ENCODE measurements at places on chromosomes 2 and 18.

GRCh38 chr2:196278491-196278911 is 107.1 kb upstream of the STK17B start:
- DNase-seq, result peak; percentile 71

- DNase-seq, result no peak
Observed at GRCh38 chr2:172231508-172231907, 128.8 kb upstream of the DLX2 start.

- DNase-seq, result no peak
Observed at GRCh38 chr2:75023666-75024455, 65.4 kb downstream of the POLE4 start.

DNA sequence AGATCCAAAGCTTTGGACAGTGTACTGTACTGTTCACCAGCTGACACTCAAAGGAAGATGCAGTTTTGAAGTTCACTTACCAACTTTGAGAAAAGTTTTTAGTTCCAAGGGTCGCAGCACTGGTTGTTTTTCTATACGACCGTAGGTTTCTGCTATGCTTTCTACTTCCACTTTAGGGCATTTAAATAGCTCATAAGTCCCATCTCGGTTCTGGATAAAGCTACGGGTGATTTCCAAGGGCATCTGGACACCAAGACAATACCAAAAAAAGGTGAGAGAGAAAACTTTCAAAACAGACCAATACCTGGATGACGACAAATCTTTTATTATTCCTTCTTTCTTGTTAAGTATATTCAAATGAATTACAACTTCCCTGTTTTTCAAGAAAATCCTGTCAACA is 30.3 kb downstream of the C2orf42 start:
- DNase-seq, result no peak

DNA sequence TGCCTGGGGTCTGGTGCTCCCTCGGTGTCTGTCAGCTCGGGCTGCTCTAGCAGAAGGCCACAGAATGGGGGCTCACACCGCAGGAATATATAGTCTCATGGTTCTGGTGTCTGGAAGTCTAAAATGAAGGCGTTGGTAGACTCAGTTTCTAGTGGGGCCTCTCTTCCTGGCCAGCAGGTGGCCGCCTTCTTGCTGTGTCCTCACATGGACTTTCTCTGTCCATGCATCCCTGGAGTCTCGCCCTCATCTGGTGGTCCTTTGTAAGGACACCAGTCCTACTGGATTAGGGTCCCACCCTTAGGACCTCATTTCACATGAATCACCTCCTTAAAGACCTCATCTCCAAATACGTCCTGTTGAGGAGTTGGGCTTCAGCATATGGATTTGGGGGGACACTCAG is 65.7 kb downstream of the RRM2 start:
- DNase-seq, result no peak

GRCh38 chr18:74724186-74724585 is 126.5 kb downstream of the ZNF407 start:
- peak; percentile 60 for DNase-seq

DNA sequence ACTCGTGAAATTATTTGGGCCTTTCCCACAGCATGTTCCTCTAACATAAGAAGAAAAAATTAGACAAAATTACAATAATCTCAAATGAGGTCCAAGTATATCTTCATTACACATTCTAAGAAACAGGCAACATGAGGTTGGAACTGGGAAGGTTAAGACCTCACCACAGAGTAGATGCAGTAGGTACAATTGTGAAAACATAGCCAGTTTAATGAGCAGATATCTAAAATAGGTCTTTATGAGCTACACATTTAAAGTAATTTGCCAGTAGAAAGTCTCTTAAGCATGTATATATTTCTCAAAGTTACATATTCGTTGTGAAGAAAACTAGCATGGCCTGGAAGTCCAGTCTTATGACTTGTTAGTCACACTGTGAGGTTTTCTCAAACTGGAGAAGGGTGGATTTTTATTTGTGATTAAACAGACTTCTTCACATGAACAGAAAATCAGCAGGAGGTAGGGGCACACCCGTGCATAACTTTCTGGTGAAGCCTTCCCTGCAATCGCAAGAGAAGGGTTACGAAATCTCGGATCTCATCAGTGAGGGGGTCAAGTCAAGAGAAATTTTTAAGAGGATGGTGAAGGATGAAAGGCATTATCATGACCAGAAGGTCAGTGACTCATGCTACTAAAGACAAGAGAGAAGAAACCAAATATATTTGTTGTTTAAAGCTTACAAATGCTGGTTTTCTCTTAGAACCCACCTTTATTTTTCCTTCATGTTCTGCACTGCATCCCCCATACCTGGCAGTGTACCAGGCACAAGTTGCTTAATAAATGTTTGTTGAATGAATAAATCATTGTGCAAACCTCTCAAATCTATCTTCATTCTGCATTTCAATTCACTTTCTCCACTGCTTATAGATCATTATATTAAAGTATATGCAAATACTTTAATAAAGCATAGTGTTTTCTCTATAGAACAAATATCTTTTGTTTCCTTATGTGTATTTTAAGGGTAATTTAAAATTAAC is 5.1 kb upstream of the RAB27B start:
- DNase-seq, result peak; percentile 48

GRCh38 chr18:45467293-45467692 is 148.0 kb upstream of the SLC14A2 start:
- no peak for DNase-seq

DNA sequence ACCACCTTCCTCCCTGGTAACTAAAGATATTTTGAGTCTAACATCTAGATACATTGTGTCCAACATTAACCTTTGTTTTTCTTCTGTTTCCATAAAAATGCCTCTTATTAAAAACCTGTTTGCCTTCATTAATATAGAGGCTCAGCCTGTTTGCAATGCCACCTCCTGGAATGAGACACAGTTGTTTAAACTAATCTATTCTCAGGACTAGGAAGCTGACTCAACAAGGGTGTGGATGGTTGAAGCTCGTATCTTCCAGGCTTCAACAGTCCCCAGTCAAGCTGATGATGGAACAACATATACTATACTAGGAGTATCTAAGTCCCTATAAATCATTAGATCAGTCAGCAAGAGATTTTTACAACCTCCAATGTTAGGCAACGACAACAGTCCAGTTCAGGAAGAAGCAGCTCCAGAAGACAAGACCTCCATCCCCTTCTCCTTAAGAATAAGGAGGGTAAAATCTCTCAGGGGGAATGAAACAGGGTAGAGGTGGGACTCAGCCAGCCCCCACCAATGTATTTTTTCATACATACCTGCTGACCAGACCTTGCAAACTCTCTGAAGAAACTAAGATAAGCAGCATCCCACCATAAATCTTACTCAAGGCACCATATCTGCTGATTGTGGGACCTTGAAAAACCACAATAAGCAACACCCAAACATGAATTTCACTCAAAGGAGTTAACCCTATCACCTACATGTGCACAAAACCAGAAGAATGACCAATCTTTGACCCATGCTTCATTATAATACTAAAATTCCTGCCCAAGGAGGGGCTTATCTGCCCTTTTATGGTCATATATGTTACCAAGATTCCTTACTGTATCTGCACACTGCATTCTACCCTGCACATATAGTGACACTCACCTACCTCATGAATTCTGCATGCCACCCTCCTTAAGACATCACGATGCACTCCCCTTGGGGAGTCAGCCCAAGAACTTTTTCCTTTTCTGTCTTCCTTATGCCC is 21.4 kb downstream of the ZNF24 start:
- DNase-seq, result peak; percentile 4

DNA sequence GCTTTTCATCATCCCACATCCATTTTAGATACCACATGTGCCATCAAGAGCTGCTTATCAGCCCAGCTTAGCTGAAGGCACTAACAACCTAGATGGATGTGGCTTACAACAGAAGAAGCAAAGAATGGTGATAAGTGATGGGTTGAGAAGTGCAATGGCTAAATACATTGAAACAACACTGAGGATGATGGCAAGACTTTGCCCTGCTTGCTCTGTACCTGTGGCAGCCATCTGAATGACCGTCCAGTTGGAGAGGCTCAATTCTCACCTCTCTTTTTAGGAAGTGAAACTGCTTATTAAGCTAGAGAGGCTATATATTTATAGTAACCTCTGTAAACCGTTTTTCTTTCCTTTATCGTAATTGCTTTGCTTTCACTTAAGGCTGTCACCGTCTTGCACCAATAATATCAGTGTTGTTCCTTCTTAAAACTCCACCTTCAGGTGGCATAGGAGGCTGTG is 5.7 kb downstream of the GPATCH11 start:
- no peak for DNase-seq

- no peak for DNase-seq
Observed at GRCh38 chr2:177058747-177059146, 153.8 kb upstream of the HNRNPA3 start.

- DNase-seq, result no peak
Observed at GRCh38 chr2:200477667-200478131, 32.2 kb downstream of the KCTD18 start.

DNA sequence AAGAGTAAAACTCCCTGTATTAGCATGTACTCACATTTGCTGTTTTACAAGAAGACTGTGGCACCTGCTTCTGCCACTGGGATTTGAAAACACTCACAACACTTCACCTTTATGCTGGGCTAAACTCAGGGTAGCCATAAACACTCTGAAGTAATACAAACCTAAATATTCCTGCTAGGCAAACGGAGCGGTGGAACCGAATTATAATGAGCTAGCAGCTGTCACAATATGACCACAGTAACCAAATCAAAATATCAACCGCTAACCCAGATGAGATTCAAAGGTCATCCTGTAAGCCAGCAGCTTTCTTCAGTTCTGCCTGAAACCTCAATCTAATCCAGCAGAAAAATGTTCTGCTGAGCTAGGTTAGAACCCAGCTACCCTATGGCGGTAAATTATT is 132.1 kb downstream of the TCF4 start:
- DNase-seq, result no peak

- DNase-seq, result no peak
Observed at GRCh38 chr2:236616624-236617023, 47.0 kb downstream of the ACKR3 start.

DNA sequence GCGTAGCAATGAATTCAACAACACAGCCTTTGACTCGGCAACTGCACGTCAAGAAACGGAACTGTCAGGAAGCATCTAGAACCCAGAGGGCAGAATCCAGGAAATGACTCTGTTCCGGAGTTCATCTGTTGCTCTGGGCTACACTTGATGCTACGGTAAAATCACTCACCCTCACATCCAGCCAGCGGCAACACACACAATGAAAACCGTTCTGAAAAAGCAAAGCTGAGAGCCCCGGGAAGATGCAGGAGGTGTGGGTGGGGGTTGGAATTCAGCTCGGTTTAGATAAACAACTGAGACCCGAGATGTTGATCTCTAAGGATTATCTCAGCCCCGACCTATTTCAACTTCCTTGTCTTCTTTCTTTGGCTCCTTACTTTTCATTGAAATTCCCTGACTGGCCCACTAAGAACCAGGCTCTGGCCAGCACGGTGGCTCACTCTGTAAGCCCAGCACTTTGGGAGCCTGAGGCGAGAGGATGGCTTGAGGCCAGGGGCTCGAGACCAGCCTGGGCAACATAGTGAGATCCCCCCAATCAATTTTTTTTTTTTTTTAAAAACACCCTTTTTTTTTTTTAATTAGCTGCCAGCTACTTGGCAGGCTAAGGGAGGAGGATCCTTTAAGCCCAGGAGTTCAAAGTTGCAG is 13.3 kb upstream of the RAB17 start:
- DNase-seq, result peak; percentile 57

DNA sequence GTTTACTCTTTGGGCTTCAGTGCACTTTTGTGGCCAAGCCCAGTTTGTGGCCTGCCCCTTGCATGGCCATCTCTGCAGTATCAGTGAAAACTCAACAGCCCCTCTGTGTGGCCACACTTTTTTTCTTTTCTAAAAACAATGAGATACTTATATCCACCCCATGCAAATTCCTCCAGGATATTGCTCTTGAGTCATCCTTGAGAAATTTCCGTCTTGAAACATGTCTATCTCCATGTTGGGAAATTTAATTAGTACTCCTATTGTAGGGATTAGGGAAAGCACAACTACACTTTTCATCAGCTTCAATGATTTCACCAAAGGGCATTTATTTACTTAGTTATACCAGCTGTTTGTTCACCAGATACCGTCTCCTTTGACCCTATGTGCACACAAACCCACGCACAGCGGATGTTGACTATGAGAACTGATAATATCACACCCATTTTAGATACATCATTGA is 993.1 kb downstream of the TSN start:
- no peak for DNase-seq

DNA sequence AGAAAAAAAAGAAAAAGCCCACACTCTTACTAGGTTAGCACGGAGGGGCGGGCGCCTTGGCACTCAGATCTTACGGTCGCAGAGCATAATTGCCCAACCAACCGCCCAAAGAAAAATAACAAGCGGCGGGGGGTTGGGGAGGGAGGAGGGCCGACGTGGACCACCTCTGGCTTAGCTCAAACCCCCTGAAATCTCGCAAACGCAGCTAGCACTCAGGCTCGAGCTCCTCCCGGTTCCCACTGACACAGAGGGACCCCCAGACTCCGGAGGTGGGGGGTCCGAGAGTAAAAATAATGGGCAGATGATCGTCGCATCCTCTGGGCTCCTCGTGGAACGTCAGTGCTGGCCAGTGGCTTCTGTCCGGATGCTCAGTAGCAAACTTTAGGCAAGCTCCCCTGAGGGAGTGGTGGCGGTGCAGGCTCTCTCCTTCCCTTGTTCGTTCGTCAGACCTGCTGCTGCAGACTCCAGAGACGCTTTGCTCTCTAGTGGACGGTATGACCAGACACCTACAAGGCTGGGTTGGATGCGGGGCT is 12.0 kb downstream of the CATIP start:
- peak; percentile 46 for DNase-seq

DNA sequence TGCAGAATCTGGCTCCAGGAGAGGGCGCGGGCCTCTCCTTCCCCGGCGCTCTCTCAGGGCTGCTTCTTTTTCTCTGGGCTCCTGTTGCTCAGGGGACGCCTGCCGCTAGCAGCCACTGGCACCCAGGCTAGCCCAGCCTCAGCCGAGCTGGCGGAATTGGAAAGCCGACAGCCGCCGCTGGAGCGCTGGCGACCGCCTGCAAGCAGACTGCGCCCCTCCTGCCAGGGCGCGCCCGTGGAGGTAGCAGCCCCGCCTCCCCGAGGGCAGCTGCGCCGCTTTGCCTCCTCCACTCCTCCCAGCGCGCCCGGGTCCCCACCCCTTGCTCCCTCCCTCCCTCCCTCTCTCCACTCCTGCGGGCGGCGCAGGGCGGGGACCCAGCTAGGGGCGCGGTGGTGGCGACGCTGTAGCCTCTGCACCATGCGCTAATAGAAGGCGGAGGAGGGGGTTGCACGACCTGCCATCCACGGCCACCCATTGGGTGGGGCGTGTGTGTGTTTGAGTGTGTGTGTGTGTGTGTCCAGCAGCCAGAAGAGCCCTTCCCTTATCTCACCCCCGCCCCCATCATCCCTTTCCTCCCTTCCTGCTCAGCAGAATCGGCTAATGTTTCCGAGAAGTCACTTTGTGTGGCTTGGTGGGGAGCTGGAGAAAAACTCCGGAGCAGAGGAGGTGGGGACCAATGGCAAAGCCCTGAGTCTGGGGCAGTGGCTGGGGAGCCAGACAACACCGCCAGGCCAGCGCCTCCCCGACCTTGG is at the start of gene SCN9A:
Gene SCN9A (minus strand): TSS at position 209 of the 752 bp plus-strand sequence. CDS start 64,188 bp downstream, outside the sequence.
- DNase-seq, result peak; percentile 53
